H1 (cell line): ENCODE measurements at places on chromosomes 12 and 14. TPM values are rescaled to one million over a fixed set of nuclear protein-coding genes. Genes with fewer than 3 reads are reported as not detected.

Gene KCNMB4
- 12.7 and 16.0 TPM in 2 replicates for total RNA-seq

GRCh38 chr12:124007826-124008570 lies 35.0 kb downstream of the ZNF664 start:
- no peak for DNase-seq

DNA sequence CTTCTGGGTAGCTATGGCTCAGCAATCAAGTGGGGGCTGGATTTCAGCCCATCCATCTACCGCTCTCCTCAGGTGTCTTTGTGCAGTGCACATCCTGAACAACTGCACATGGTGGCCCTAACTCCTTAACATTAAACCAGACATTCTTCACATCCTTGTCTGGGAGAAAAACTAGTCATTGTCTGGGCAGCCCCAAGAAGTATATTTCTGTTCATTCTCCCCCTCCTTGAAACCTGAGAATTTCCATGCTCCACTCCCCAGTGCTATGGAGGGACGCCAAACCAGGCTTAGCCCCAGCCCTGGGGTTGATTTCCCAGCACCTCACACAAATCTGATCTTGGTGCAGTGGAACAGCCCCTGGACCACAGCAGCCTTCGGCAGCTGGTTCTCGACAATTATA lies 13.4 kb downstream of the MYL2 start:
- DNase-seq, result no peak

GRCh38 chr14:68877993-68878575 lies 85.2 kb upstream of the ZFP36L1 start:
- no peak for DNase-seq

GRCh38 chr12:68102163-68102562 lies 57.4 kb downstream of the IFNG start:
- no peak for DNase-seq

DNA sequence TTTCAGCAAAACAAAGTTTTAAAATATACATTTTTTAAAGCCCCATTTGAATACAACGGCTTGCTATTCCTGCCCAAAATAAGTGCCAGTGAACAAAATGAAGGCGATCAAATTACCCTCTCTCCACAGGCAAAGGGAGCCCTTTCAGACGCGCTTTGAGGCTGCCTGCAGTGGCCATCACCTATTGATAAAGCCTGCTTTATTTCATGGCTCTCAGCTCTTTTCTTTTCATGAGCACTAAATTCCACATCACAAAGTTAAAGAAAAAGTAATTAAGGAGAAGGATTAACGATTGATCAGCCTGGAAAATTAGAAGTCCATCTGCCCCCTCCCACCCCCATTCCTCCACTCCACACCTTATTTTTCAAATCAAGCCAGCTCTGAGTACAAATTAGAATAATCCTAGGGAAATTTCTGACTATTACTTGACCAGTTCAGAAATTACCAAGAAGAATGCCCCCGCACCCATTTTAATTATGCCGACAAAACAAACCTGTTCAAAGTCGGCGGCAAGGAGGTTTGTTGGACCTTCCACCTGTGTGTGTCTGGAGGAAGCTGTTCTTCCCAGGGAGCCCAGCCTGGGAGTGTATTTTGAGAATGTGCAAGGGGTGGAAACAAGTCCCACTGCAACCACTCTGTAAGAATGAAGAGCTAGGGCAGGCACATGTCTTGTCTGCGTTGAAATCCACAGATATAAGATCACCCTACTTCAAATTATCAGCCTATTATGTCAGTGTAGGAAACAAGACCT lies 64.2 kb upstream of the RIC8B start:
- no peak for DNase-seq

GRCh38 chr12:54603173-54603814 lies 14.8 kb upstream of the PPP1R1A start:
- no peak for DNase-seq

GRCh38 chr14:103334644-103335622 lies 896 bp downstream of the EIF5 start:
- DNase-seq, result no peak

DNA sequence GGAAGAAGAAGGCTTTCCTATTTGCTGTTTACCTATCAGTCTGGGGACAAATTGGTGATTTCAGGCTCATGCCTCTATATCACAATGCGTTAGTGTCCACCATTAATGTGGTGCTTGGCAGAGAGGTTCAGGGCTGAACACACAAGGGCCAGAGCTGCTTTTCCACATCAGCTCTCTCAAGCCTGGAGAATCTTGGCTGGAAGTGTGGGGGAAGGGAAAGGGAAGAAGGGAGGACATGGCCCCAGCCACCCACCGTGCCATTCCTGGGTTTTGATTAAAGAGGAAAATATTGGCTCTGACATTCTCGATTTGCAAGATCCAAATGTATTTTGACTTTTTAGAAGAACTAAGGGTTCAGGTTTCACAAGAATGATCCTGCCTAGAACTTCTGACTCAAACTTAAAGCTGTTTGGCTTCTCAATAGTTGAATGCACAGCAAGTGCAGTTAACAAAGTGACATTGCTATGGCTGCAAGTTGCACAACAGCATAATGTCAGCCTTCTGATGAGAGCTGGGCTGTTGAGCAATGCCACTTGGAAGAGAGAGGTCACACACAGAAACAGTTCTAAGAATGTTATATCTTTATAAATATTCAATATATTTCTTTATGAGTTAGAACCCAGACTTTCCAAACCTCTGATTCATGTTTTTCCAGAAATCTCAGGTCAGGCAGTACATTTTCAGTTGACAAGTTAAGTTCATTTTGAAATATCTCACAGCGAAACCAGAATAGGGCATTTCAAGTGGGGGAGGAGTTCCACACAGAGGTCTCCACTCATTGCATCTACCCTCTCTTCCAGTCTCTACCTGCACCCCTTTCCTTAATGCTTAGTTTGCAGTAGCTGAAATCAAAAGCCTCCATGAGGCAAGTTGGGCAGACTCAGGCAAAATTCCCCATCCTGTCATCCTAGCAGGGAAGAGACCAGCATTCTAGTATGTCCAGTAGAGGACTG lies 25.3 kb downstream of the IGF1 start:
- DNase-seq, result no peak

DNA sequence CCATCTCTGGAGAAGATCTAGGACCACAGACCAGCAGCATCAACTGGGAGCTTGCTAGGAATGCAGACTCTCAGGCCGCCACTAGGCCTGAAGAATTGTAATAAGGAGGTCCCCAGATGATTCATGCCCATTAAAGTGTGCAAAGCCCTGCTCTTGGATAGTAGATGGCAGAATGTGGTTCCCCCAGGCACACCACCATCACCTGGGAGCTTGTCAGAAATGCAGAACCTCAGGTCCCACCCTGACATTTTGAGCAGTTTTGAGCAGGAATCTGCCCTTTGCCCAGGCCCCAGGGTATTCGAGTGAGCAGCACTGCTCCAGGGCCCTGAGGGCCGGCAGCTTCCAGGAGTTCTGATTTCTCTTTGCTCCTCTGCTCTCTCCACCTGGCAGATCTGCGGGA lies 64.9 kb downstream of the TSPAN11 start:
- DNase-seq, result no peak

- DNase-seq, result no peak
These were observed 1.2 kb upstream of the LAG3 start for GRCh38 chr12:6771091-6771495.

DNA sequence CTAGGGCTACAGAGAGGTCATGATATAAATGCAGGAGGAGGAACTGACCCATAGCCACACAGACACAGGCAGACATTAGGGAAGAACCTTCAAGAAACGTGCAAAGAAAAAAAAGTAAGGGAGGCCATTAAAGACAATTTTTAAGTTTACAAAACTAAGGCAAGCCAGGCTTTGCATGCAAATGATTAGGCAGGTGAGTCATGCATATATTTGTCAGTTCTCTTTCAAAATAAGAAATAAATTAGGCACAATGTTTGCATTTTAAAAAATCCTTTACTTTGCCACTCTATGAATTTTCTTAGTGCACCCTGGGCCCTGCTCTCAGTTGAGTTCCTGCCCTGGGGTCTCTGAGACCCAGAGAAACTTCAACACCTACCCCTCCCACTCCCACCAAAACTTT lies 75.0 kb downstream of the PRMT8 start:
- no peak for DNase-seq

Gene HOXC11
- total RNA-seq, result not detected in 2 replicates

GRCh38 chr14:20624495-20625070 lies 16.9 kb downstream of the OR6S1 start:
- DNase-seq, result no peak

GRCh38 chr12:19872621-19873540 lies 433.6 kb downstream of the AEBP2 start:
- no peak for DNase-seq

DNA sequence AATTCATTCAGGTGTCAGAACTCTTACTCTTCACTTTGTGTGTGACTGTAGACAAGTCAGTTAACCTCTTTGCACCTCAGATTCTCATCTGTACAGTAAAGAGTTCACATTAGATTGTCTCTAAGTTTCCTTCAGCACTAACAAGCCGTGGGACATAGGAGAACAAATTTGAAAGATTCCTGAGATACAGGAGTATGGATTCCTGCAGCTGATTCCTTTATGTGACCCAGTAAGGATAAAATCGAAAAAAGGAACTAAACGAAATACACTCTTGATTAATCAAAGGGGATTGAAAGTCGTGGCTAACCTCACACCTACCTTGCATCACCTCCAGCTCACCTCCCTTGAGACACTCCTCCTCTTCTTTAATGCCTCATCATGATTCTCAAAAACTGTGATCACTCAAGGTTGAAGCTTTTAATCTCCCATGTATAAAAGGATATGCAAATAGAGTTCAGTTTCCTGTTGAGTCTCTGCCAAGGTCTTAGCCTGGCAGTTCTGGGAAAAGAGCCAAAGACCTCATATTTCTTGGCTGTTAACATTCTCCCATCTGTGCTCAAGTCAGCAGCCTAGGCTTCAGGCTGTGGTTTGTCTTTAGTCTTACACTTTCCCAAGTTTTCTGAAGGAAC lies 156.6 kb downstream of the DAD1 start:
- no peak for DNase-seq

Gene SYNDIG1L
- total RNA-seq, result 3.0 and 3.5 TPM in 2 replicates

- DNase-seq, result no peak
These were observed 90.7 kb downstream of the METTL25 start for GRCh38 chr12:82448911-82449578.

Gene PLCZ1
- not detected in 2 replicates for total RNA-seq

Gene HELB
- 6.5 and 7.6 TPM in 2 replicates for total RNA-seq

DNA sequence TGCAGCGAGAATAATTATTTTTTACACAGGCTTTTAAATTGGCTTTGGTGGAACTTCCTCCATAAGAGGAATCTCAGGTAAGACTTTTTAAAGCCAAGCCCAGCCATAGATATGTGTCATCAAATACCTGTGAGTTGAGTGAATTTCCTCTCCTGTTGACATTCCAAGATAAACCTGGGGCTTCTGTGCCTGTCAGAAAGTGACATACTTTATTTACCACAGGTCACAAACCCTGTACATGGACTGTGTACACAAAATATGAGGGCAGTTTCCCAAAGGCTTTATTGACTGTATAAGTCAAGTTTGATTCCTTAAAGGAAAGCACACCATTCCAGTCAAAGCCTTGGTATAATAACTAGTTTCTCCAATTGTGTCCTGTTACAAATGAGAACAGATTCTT lies 25.9 kb upstream of the SRSF5 start:
- DNase-seq, result no peak

Gene CCDC177
- total RNA-seq, result 2.8 and 2.9 TPM in 2 replicates

DNA sequence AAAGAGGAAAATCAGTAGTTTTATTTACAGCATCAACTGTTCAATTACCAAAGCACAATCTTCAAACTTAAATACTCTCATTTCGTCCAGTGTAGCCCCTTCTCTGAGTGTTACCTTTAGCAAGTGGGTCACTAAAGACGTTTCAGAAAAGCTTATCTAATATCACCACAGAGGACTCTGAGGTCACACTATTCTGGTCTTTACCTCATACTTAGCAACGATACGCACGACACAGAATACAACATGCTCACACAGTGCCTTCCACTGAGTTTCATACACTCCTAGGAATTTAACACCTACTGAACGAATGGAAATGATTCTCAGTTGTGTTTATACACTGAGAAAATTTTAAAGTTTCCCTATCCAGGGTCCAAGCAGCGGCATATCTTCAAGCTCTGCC lies 2.0 kb downstream of the SYT10 start:
- no peak for DNase-seq

Gene POTEM
- not detected in 2 replicates for total RNA-seq

DNA sequence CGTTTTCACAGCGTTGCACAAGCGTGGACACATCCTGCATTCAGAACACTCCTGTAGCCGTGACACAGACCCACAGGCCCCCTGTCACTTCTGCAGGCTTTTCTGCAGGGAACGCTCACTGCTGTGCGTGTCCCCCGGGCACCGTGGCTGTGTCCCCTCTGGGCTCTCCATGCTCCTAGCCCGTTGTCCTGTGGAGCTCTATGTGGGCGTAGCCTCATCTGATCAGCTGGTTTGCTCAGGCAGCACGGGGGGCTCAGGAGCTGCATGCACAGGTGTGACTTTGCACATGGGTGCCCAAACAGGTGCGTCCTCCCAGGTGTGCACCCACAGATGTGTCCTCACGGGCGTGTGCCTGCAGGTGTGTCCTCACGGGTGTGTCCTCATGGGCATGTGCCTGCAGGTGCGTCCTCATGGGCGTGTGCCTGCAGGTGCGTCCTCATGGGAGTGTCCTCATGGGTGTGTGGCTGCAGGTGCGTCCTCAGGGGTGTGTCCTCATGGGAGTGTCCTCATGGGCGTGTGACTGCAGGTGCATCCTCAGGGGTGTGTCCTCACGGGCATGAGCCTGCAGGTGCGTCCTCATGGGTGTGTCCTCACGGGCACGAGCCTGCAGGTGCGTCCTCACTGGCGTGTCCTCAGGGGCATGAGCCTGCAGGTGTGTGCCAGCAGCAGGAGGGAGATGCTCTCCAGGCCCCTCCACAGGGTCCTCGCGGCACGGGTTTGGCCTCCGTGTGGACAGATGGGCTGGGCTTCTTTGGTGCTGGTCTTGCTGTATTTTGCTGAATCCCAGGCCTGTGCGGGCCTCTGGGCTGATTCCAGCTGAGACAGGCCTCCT lies 17.5 kb downstream of the MTA1 start:
- DNase-seq, result no peak

DNA sequence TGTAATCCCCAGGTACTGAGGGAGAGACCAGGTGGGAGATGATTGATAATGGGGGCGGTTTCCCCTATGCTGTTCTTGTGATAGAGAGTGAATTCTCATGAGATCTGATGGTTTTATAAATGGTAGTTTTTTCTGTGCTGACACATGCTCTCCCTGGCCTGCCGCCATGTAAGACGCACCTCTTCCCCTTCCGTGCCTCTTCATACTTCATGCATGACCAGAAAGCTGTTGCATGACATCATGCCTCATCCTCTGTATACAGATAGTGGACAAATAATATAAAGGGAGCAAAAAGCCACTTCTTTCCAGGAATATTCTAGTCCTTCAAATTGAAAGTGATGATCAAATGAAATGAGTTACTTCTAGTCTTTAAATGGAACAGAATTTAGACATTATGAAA lies 47.3 kb upstream of the LRIG3 start:
- DNase-seq, result no peak

GRCh38 chr12:83141460-83141994 lies 454.8 kb downstream of the TMTC2 start:
- no peak for DNase-seq

- no peak for DNase-seq
These were observed 6.5 kb downstream of the EPS8 start for GRCh38 chr12:15782667-15783066.

Gene GLI1
- total RNA-seq, result 20.6 and 23.5 TPM in 2 replicates

GRCh38 chr12:7282844-7283243 lies 21.0 kb upstream of the ACSM4 start:
- DNase-seq, result no peak
